ENCODE measurements at places on chromosomes 11 and 22.

- peak; percentile 80 for DNase-seq
Measured at GRCh38 chr11:119320776-119321524, 4.0 kb upstream of the MCAM start.

- DNase-seq: peak; percentile 48
Measured at GRCh38 chr11:17921659-17922415, 91.0 kb downstream of the SERGEF start.

GRCh38 chr11:132644520-132645239 lies 887.6 kb downstream of the OPCML start:
- peak; percentile 73 for DNase-seq

DNA sequence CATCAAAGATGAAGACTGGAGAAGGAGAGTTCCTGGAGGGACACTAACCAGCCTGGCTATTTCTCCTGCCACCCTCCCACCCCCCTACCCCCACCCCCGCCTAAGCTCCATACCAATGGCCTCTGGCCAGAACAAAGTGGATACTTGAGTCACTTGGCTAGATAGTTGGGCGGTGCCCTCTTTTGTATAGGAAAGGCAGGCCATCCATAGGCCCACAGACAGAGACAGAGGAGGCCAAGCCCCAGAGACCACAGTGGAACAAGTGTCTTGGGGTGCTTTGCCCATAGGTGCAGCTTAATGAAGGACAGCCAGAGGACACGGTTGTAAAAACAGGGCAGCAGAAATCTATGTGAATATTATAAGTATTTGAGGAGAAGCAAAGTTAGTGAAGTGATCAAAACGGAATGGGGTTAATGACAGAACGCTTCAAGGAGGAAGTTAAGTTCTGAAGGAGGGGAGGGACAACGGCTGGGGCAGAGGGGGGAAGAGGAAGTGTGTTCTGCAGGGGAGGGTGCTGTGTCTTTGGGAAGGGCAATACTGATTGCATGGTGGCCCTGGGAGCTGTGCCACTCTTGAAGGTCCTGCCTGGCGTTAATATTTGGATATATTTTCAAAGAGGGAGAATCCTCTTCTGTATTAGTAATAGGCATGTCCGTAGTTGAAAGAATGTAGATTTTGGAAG lies 32.7 kb downstream of the FLI1 start:
- DNase-seq: no peak
